ENCODE measurements at places on chromosomes 7 and 10. TPM values are rescaled to one million over a fixed set of nuclear protein-coding genes. Genes with fewer than 3 reads are reported as not detected.

SPDYE6 gene
- total RNA-seq, result not detected

GRCh38 chr10:24000271-24000813 lies 208.6 kb upstream of the KIAA1217 start:
- no peak for ATAC-seq

DNA sequence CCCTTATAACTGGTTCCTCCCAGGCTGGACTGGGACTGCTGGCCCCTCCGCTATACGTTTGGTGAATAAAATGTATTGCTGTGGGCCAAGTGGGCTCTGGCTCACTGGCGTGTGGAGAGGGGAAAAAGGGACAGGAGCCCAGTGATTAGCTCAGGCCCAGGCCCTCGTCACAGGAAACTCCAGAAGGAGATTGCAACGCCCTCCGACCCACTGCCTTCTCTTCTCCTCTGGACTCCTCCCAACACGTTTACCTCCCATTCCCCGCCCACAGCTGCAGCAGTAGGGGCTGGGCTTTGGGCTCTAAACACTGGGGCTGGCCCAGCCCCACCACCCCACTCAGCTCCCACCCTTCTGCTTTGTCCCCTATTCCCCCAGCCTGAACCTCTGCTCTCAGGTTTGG lies 173.9 kb downstream of the NEURL1 start:
- no peak for ATAC-seq

CTTNBP2 gene
- total RNA-seq, result 17.4 TPM

AFAP1L2 gene
- total RNA-seq, result 29.5 TPM
